ENCODE measurements at places on chromosomes 7 and 10. TPM values are rescaled to one million over a fixed set of nuclear protein-coding genes. Genes with fewer than 3 reads are reported as not detected.

Gene FAM25C
- not detected for total RNA-seq

DNA sequence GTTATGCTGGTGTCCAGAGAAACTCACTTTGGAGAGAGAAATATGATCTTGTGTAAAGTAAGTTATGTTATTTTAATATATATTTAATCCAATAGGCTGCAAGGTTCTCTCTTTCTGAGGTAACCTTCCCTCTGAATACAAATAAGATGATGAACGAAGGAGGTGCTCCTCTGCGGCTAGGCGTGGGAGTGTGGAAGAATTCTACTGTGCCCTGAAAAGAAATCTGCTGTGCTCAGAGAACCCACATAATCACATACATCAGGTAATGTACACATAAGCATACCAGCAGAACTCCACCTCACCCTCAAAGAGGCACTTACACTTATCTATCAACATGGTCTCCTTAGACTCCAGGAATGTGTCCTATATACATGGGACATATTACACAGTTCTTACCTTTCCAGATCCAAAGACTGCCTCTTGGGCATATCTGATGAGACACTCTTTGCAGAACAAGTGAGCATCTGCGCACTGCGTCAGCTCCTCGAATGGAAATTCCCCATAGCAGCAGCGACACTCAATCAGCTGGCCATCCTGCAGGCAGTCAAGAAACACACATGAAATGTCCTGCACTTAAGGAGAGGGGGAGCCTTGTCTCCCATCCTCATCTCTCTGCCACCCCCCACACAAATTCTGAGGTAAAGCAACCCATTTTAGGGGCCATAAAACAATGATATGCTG is 66.7 kb downstream of the RNF216 start:
- H3K27me3 ChIP-seq = no peaks in the 10 kb centered on the region
- no peak overlapping the region for H3K4me3 ChIP-seq
- no peak overlapping the region for H3K27ac ChIP-seq
- DNase-seq = no peak
- no peaks in the 10 kb centered on the region for H3K4me1 ChIP-seq

- H3K36me3 ChIP-seq = no peaks in the 10 kb centered on the region
- no peak overlapping the region for H3K4me3 ChIP-seq
- H3K27ac ChIP-seq = no peak overlapping the region
- H3K27me3 ChIP-seq = no peaks in the 10 kb centered on the region
- DNase-seq = no peak
- no peaks in the 10 kb centered on the region for H3K4me1 ChIP-seq
These were observed 37.6 kb upstream of the MYL10 start for GRCh38 chr7:101666741-101667140.

GRCh38 chr7:155638366-155638765 is 6.1 kb upstream of the RBM33 start:
- H3K4me3 ChIP-seq = no peak overlapping the region
- no peak overlapping the region for H3K27ac ChIP-seq
- H3K36me3 ChIP-seq = no peaks in the 10 kb centered on the region
- no peak for DNase-seq
- H3K27me3 ChIP-seq = no peaks in the 10 kb centered on the region

Gene SH2D4B
- total RNA-seq = not detected

DNA sequence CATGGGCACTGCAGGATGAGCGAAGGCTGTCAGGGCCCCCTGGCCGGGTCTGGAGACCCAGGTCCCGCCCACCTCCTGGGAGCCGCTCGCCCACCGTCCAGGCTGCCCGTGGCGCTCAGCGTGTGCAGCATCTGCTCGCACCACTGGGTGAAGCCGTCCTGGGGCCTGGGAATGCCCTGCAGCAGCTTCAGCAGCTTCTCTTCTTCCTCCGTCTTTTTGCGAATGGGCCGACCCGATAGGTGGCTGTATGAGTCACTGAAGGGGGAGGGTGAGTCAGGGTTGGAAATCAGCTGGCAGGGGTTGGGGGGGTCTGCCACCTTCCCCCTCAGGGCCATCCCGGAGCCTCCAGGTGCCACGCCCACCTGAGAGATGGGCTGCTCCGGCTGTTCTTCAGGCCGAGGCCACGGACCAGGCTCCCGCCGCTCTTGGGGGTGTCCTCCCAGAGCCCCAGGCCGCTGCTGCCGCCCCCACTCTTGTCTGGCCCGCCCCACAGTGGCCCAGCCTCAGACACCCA is 8.7 kb downstream of the GNB2 start:
- no peak for DNase-seq
- H3K4me1 ChIP-seq = peaks cover 34% of the 10 kb centered on the region
- H3K4me3 ChIP-seq = no peak overlapping the region

GRCh38 chr10:126686719-126687118 is 16.2 kb upstream of the C10orf90 start:
- DNase-seq = no peak
- H3K4me3 ChIP-seq = no peak overlapping the region
- H3K27me3 ChIP-seq = no peaks in the 10 kb centered on the region
- H3K27ac ChIP-seq = no peak overlapping the region
- H3K4me1 ChIP-seq = no peaks in the 10 kb centered on the region

DNA sequence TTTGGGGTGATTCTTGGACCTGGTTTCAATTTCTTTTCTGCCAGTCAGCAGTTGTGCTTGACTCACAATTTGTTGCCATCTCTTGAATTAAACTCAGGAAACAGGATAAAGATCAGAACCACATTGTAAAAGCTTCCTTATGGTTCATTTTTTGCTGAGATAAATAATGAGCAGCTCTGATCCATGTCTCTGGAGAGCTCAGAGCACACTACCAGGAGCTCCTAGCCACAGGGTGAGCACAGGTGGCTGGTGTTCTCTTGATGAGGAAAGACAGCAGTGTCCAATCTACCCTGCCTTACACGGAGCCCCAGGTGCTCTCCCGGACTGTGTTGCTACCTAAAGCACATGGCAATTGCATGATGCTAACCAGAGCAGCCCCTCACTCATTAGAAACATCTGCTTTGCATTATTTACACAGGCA is 17.2 kb upstream of the FAM170B start:
- DNase-seq = no peak
- H3K36me3 ChIP-seq = no peaks in the 10 kb centered on the region
- no peak overlapping the region for H3K4me3 ChIP-seq
- H3K27ac ChIP-seq = no peak overlapping the region
- no peaks in the 10 kb centered on the region for H3K27me3 ChIP-seq

Data from vagina (tissue), 2 donors.